ENCODE measurements at places on chromosomes 1 and 21.

GRCh38 chr1:75922698-75923097, 9.5 kb downstream of the ASB17 start:
- DNase-seq = no peak

GRCh38 chr1:233738850-233739249, 124.9 kb downstream of the KCNK1 start:
- no peak for DNase-seq

DNA sequence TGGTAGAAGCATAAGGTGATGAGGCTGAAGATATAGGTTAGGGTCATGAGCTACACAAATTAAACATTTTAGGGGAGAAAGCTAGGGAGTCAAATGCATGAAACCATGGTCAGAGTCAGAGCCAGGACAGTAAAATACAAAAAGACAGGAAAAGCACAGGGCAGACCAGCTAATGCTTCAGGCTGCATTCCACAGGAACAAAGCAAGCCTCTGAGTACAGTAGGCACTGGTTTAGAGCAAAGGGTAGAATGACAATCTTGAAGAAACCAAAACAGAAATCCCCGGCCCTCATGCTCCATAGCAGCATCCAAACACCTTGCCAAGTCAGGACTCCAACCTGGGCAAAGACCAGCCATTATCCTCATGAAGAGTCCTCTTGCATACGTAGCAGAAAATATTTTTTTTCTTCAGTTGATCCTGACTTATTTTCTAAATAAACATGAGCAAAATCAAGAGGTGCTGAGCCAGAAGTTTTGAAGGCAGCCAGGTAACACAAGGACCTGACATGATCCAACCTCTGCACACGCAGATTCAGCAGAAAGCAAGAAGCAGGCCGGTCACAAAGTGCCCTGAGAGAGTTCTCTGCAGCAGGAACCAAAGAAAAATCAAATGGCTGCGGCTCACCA, 273.1 kb downstream of the TTLL7 start:
- no peak for DNase-seq

DNA sequence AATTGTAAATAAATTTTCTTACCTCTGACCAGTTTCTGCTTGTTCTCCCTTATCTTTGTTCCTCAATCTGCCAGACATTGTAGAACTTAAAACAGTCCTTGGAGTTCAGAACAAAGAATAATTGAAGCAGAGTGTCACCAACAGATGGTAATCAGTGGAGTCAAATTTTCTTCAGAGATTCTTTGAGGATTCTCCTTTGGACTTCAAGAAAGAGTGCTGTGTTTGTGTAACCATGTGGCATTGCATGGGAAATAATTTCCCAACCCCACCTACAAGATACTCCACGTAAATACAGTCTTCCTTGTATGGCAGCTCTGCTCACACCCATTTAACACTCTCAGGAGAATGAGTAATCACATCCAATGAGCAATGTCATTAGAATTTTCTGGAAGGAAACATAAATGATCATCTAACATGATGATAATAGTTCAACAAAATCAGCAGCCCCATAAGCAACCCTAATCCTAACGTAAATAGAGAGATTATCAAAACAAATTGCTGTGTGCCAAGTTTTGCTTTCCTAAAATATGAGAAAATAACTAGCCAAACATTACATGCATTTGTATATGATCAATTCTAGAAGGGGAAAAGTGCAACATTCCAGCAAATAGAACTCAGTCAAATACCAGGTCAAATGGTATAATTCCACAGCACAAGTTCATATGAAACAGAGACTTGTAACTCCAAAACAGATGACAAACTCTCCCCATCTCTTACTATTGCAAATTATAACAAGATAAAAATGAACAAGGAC, 6.9 kb upstream of the DENND1B start:
- DNase-seq = no peak

GRCh38 chr1:1550591-1551432, 10.4 kb upstream of the TMEM240 start:
- DNase-seq = no peak

DNA sequence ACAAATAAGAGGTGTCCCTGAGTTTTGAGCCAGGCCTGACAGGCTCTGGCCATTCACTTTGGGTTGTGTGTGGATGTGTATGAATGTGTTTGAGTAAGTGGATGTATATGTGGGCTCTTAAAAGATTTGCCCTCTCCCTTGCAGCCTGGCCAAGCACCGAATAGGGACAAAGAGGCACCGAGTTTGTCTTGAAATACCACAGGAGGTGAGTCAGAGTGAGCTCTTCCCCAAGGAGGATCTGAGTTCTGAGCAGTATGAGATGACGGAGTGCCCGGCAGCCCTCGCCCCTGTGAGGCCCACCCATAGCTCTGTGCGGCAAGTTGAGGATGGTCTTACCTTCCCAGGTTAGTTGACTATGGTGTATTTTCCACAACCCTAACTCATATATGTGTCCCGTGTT, 19.0 kb downstream of the KDM4A start:
- no peak for DNase-seq

DNA sequence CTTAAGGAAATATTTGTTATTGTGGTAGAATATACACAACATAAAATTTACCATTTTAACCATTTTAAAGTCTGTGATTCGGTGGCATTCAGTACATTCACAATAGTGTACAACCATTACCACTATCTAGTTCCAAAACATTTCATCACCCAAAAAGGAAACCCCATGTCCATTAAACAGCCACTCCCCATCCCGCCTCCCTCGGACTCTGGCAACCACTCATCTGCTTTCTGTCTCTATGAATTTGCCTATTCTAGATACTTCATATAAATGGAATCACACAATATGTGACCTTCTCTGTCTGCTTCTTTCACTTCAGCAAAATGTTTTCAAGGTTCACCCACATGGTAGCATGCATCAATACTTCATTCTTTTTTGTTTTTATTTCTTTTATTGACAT, 51.3 kb downstream of the PTP4A2 start:
- DNase-seq = no peak

GRCh38 chr1:30034105-30034626, 689.2 kb downstream of the MATN1 start:
- DNase-seq = no peak

DNA sequence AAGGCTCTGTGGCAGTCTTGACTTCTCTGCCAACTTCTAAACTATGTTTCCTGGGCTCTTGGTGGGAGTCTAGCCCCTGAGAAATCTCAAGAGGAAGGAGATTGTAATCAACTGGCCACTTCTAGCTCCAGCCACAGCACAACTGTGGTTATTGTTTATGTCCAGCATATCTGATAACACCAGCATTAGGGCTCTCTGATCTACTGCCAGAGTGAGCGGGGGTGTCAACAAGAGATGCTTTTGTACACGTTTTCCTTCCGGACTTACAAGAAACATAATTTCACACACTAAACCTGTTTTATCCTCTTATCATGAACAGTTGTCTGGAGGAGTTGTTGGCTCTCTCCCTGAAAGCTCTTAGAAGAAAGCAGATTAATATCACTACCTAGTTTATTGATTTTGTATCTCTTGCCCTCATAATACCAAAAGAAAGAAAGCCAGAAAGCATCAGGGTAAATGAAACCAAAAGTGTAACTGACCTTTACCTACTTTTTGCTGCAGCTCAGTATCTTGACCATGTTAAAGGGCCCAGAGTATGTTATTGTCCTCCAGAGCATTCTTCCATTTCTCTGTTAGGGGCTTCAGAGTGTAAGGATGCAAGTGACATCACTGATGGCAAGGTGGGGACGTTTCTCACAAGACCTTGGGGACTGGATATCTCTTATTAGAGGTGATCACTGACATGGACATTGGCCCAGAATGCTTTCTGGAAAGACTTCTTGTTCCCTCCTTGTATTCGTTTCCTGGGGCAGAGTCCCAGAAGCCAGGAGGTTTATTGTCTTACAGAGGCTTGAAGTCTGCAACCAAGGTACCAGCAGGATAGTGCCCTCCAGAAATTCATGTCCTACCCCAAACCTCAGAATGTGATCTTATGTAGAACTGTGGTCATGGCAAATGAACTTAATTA, 9.6 kb upstream of the SH2D1B start:
- no peak for DNase-seq

- no peak for DNase-seq
These were observed 33.8 kb downstream of the STPG1 start for GRCh38 chr1:24379733-24380315.

DNA sequence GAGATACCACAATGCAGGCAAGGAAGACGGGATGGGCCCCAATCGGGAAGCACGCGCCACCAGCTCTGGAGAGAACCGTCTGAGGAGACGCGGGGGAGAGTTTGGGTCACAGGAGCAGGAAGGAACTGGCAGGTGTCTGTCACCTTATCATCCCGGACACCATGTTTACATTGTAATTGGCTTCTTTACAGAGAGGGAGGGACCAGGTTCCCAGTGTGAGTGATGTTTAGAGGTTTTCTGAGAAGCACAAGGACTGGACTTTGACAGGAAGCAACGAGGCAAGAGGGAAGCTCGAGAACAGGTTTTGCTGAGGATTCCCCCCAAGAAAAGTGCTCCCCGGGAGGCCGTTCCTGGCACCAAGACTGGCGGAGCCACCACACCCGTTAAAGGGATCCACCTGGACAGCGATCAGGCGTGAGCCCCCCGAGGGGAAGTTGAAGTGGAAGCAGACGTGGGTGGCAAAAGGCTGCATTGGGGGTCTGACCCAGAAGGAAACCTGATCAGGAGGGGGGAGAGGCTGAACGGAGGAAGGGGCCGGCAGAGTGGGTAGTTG, 957 bp downstream of the EPS15 start:
- DNase-seq = no peak

GRCh38 chr1:43610339-43610738, 39.6 kb upstream of the KDM4A start:
- DNase-seq = no peak

GRCh38 chr1:100353071-100353801, 930 bp downstream of the CDC14A start:
- no peak for DNase-seq

- DNase-seq = no peak
These were observed 178.4 kb downstream of the PSMG1 start for GRCh38 chr21:39004634-39005501.

- no peak for DNase-seq
These were observed 27.3 kb upstream of the EVA1B start for GRCh38 chr1:36350659-36351226.

DNA sequence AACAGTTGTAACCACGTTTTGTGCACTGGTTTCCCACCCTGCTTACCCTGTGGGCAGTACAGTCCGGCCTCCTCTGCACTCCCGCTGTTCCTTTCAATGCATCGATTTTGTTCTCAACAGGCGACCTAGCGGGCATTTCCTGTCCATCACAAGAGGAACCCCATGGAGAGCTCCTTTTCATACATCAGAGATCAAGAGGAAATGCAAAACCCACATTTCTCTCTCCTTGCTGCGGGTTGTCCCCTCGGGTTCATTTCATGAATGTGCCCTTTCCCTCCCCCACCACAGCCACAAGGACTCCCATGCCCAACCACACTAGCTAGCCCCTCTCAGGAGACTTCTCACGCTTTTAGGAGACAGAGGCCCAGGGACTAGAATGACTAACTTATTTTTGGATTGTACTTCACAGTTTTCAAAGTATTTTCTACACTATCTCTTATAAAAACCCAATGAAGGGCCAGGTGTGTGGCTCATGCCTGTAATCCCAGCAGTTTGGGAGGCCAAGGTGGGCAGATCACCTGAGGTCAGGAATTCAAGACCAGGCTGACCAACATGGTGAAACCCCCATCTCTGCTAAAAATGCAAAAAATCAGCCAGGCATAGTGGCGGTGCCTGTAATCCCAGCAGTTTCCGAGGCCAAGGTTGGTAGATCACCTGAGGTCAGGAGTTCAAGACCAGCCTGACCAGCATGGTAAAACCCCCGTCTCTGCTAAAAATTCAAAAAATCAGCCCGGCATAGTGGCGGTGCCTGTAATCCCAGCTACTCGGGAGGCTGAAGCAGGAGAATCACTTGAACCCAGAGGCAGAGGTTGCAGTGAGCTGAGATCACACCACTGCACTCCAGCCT, 18.4 kb downstream of the ATP1A4 start:
- no peak for DNase-seq

DNA sequence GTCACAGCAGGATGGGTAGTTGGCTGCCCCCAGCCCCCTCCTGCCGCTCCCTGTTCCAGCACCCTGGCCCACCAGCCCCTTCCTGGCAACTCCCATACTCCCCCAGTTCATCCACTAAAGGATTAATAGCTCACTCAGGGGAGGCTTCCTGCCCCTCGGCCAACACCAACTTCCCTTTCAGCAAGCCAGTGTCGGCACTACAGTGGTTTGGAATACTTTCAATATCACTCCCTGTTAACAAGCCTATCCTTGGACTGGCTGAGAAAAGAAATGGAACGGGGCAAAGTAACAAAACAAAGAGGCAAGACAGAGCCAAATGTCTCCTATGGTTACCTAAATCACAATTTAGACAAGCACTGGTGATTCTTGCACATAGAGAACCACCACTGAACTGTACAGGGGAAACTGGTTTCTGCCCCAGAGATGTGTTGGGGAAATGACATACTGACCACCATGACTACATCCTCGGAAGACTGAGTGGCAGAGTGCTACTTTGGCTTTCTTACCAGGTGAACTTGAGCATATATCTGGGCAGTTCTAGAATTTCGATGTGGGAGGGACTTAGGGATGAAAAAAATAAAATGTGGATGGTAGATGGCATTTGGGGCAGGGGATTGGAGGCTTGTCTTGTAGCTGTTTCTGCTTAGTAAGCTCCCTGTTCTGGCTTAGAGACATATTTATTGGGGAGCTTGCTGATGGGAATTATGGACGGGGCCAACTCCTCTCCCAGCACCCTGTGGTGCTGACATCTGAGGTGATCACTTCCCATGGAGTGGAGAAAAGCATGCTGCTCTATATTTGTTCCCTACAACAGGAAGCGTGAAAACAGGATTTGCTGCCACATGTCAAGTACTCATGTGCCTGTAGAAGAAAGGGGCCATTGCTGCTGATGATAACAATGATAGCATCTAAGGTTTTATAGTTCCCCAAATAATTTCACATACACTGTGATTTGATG, 7.1 kb upstream of the CAPN2 start:
- no peak for DNase-seq

DNA sequence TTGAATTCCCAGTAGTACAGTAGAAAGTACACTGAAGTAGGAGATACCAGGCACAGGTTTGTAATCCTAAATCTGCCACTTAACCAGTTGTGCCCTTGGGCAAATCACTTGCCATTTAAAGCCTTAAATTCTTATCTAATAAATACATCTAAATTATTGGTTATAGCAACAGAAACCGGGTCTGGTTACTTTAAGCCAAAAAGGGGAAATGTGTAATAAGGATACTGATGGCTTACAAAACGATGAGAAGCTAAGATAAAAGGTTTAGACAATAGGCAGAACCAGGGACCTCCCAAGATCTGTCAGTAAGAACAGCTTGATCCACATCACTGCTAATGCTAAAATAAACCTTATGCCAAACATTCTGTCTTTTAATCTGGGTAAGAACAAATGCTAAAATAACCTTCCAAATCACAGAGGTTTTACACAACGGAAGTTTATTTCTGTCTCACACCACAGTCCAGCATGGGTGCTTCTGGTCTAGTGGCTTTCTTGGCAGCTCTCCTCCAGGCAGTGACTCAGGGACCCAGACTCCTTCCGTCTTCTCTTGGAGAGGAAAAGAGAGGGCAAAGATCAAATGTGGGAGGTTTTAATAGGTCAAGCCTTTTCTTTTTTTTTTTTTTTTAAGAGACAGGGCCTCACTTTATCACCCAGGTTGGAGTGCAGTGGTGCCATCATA, 16.5 kb upstream of the ZMYM1 start:
- DNase-seq = no peak
